ENCODE measurements at places on chromosomes 5 and 9.
A peak's percentile ranks its signal among the peaks of the same experiment; 100 is the strongest.

- DNase-seq = no peak
Observed at GRCh38 chr9:117677572-117677971, 26.6 kb upstream of the TLR4 start.

GRCh38 chr5:79842006-79842881 is 148.8 kb downstream of the MTX3 start:
- no peak for DNase-seq

- DNase-seq = no peak
Observed at GRCh38 chr9:111096051-111096450, 57.8 kb upstream of the LPAR1 start.

GRCh38 chr9:73155377-73155776 is 3.7 kb downstream of the ANXA1 start:
- no peak for DNase-seq

GRCh38 chr5:150114773-150115408 is 28.5 kb upstream of the CSF1R start:
- peak; percentile 2 for DNase-seq

DNA sequence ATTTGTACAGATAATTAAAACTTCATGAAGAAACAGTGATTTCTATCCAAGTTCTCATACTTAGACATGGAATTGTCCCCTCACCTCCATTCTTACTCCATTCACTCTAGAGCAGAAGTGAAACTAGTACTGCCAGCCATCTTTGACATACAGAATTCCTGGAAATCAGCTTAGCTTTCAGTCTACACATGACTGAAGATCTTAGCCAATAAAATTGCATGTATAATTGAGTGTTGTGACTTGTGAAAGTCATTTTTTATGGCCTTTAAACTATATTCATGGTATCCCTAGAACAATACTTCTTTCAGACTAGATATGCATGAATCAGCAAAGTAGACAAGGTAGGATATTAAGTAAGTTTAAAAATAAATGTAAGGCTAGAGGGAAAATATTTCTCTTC is 705.2 kb upstream of the ZNF608 start:
- DNase-seq = no peak

Measured in fibroblast of mammary gland (primary cell).